ENCODE measurements at places on chromosomes 3 and 15. TPM values are rescaled to one million over a fixed set of nuclear protein-coding genes. Genes with fewer than 3 reads are reported as not detected.

PLA2G4F gene
- not detected for total RNA-seq

SCAANT1 gene
- total RNA-seq, result not detected

CLDN1 gene
- 22.6 TPM for total RNA-seq

HRH1 gene
- 6.6 TPM for total RNA-seq

SLC12A8 gene
- total RNA-seq, result 1.2 TPM

TRH gene
- not detected for total RNA-seq

GHRL gene
- not detected for total RNA-seq

POU1F1 gene
- not detected for total RNA-seq

CD86 gene
- not detected for total RNA-seq

CACNA1D gene
- 0.57 TPM for total RNA-seq

CELSR3 gene
- total RNA-seq, result 4.4 TPM

TRIM71 gene
- total RNA-seq, result not detected

SLCO2A1 gene
- total RNA-seq, result 0.02 TPM

SLC22A14 gene
- total RNA-seq, result 0.07 TPM

GRK7 gene
- not detected for total RNA-seq

DPPA2 gene
- not detected for total RNA-seq

RTP1 gene
- total RNA-seq, result not detected
